ENCODE measurements at places on chromosomes 1 and 21. TPM values are rescaled to one million over a fixed set of nuclear protein-coding genes. Genes with fewer than 3 reads are reported as not detected.

The MTARC2 gene
- polyA plus RNA-seq = 45.3 TPM

The SPATA21 gene
- not detected for polyA plus RNA-seq

The ZBTB21 gene
- polyA plus RNA-seq = 10.6 TPM

The OR2T29 gene
- polyA plus RNA-seq = not detected

The KRTAP12-2 gene
- polyA plus RNA-seq = not detected

The OBSCN gene
- 21.5 TPM for polyA plus RNA-seq

The OPRD1 gene
- polyA plus RNA-seq = 0.62 TPM

The HTR6 gene
- 2.0 TPM for polyA plus RNA-seq

The LIN9 gene
- 11.4 TPM for polyA plus RNA-seq

The MIXL1 gene
- polyA plus RNA-seq = 0.28 TPM

The ADIPOR1 gene
- polyA plus RNA-seq = 77.7 TPM

The ORC1 gene
- polyA plus RNA-seq = 7.2 TPM

The MTARC1 gene
- 17.8 TPM for polyA plus RNA-seq

The SYT6 gene
- polyA plus RNA-seq = 1.6 TPM

The WNT2B gene
- 4.1 TPM for polyA plus RNA-seq

The CSF3R gene
- polyA plus RNA-seq = 6.0 TPM

The HPDL gene
- 5.4 TPM for polyA plus RNA-seq

The ITGB2 gene
- 9.2 TPM for polyA plus RNA-seq

The HAO2 gene
- polyA plus RNA-seq = 57.8 TPM

The OXCT2 gene
- not detected for polyA plus RNA-seq

The GBP7 gene
- 0.27 TPM for polyA plus RNA-seq

The LIN28A gene
- polyA plus RNA-seq = 0.09 TPM

The ERVH48-1 gene
- polyA plus RNA-seq = 1.8 TPM

The EVA1C gene
- polyA plus RNA-seq = 3.6 TPM

The ANKRD65 gene
- 27.6 TPM for polyA plus RNA-seq

The DIO1 gene
- polyA plus RNA-seq = 9.8 TPM

The HCN3 gene
- polyA plus RNA-seq = 8.4 TPM

The SYCP1 gene
- not detected for polyA plus RNA-seq
